ENCODE measurements at places on chromosomes 11 and 22.

- no peak for DNase-seq
These were observed 21.6 kb downstream of the ZFP91 start for GRCh38 chr11:58600510-58600909.

- no peak for DNase-seq
These were observed 38.2 kb downstream of the BRD1 start for GRCh38 chr22:49789289-49790141.

GRCh38 chr11:35891096-35891495 is 52.8 kb upstream of the LDLRAD3 start:
- DNase-seq, result no peak

GRCh38 chr11:132068556-132068955 is 698.1 kb downstream of the NTM start:
- no peak for DNase-seq

DNA sequence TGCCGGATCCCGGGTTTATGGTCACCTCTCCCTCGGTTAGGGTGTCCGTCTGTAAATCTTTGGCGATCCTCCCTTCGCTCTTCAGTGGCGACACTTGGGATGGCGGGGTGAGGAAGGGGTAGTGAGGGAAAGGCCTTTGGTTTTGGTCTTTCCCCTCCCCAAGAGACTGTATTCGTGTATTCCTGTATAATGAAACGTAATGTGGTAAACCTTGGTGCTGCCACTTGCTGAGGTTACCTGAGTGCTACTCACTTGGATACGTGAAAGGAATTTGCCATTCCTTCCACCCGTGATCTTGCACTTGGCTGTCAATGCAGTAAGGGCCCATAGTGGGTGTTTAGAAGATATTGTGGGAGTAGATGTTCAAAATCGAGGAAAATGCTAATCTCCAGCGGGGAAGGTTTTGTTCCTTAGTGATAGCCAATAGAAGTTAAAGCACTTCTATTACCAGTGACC is 578 bp upstream of the NUP160 start:
- DNase-seq, result no peak

DNA sequence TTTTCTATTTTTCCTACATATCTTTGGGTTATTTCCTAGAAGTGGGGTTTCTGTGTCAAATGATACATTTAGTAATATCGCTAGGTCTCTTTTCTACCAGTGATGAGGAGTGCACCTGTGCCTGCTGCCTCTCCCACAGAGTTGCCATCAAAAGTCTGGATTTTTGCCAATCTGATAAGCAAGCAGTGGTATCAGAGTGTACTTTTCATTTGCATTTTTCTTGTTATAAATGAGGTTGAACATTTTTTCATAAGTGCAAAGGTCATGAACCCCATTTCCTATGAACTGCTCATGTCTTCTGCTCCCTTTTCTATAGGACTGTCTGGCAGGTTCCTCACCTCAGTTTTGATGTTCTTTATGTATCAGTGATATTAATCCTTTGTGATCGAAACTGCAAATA is 1.7 kb downstream of the TRPM5 start:
- no peak for DNase-seq

GRCh38 chr11:119474682-119475596 is 52.0 kb upstream of the THY1 start:
- DNase-seq, result peak; percentile 82

GRCh38 chr11:86636275-86636674 is 36.1 kb downstream of the ME3 start:
- no peak for DNase-seq

DNA sequence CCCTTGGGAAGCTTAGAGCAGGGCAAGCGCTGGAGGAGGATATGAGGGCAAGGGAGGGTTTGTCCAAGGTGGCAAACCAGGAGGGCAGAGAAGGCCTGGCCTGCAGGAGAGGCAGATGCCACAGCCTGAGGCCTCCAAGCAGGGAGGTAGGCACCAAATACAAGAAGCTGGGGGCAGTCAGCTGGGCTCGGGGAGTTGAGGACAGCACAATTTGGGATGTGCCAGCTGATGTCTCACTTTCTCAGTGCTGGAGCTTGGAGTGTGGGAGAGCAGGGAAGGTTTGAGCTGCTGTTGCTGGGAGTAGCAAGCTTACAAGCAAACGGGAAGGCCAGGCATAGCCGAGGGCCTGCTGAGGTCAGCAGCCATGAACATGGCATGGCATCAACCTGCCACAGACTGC is 4.0 kb downstream of the ZDHHC24 start:
- DNase-seq, result no peak

GRCh38 chr11:132106096-132106982 is 735.9 kb downstream of the NTM start:
- no peak for DNase-seq

DNA sequence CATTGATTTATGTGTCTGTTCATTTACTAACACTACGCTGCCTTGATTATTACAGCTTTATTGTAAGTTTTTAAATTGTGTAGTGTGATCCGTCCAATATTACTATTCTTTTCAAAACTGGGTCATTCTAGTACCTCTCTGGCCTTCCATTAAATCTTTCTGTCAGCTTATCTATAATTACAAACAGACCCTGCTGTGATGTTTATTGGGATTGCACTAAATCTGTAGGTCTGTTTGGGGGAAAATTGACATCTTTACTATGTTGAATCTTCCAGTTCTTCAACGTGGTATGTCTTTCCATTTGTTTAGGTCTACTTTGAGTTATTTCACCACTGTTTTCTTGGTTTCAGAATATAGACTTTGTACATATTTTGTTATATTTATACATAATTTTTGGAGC is 15.6 kb downstream of the CABIN1 start:
- no peak for DNase-seq

GRCh38 chr11:47278769-47279168 is 8.8 kb downstream of the MADD start:
- DNase-seq, result no peak

GRCh38 chr22:45645150-45645525 is 26.5 kb upstream of the ATXN10 start:
- no peak for DNase-seq

- no peak for DNase-seq
These were observed 557.9 kb upstream of the CADM1 start for GRCh38 chr11:116062129-116062489.

GRCh38 chr22:41257696-41258095 is 17.0 kb upstream of the CHADL start:
- no peak for DNase-seq

DNA sequence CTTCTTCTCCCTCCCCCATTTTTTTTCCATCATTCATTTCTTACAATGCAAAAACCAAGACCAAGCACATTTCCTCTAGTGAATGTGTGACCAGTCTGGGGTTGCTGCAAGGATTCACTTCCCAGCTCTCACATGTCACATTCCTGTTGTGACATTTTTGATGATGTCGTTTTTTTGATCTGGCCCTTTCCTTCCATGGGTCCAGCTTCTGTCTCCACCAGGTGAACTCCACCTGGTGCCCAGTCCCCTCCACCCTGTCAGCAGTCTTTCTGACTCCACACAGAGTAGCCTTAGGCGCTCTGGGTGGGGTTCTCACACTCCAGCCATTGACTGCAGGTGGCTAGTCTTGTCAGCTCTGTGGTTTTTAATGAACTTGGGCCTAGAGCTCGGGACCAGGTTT is 15.6 kb downstream of the PANX1 start:
- DNase-seq, result no peak

DNA sequence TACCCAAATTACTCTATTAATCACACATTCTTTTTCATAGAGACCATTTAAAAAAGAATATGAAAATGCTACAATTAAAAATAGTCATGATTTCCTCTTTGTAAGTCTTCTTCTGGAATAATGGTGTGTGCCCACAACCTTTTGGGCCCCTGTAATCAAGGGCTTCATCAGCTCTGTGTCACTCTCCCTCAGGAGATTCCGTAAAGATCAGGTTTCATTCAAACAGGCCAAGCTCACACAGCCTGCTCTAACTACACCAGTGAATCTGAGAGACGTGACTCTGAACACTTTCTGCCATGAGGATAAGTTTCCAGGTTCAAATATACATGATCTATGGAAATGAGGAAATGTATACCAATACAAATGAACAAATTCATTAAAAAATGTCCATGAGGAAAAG is 9.5 kb downstream of the DRICH1 start:
- no peak for DNase-seq

GRCh38 chr22:23565915-23566704 is 14.0 kb downstream of the IGLL1 start:
- peak; percentile 57 for DNase-seq

GRCh38 chr11:26761361-26761809 is 39.5 kb upstream of the SLC5A12 start:
- peak; percentile 49 for DNase-seq

GRCh38 chr11:14320020-14320419 is 39.0 kb downstream of the RRAS2 start:
- DNase-seq, result no peak

GRCh38 chr11:6623391-6624363 is 4.5 kb upstream of the TPP1 start:
- no peak for DNase-seq

- no peak for DNase-seq
These were observed 104.9 kb downstream of the ADAMTS15 start for GRCh38 chr11:130553306-130553705.

- no peak for DNase-seq
These were observed 111.1 kb downstream of the MED15 start for GRCh38 chr22:20618488-20618887.

- DNase-seq, result no peak
These were observed 21.8 kb downstream of the PRR5 start for GRCh38 chr22:44723801-44724200.

DNA sequence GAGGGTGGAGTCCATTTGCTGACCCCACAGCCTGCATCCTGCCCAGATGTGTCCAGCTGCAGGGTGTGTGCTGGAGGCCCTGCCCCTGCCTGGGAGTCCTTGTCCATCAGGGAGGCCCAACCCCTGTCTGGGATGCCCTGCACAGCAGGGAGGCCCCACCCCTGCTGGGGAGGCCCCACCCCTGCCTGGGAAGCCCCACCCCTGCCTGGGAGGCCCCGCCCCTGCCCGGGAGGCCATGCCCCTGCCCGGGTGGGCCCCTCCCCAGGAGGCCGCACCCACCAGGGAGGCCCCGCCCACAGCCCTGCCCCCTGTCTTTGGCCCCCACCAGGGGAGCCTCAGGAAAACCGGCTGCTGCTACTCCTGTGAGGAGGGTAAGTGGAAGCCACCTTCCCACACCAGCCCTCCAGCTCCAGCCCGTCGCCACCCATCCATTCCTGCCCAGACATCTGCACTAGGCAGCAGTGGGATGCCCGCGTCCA is 37.2 kb downstream of the MUC5B start:
- DNase-seq, result no peak

GRCh38 chr11:57214494-57214893 is 22.6 kb downstream of the APLNR start:
- DNase-seq, result no peak

DNA sequence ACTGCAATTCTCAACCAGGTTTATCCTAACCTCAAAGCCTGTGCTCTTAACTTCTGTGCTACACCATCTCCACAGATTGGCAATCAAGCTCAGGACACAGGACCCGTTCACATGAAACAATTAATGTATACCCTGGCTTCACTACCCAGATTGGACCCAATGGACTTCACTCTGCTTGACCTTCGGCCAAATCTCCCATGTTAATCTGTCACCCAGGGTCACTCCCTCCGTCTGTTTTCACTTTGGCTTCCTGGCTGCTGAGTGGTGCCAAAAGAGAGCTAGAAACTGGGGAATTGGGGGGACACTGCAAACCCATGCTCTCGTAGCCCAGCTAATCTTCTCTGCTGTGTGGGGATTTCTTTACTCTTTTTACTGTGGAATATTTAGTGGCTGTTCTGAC is 216.1 kb upstream of the ZC3H12C start:
- no peak for DNase-seq

- DNase-seq, result no peak
These were observed 655.7 kb downstream of the METTL15 start for GRCh38 chr11:28763876-28764275.

- DNase-seq, result no peak
These were observed 11.3 kb downstream of the SHANK2 start for GRCh38 chr11:71240865-71241691.

DNA sequence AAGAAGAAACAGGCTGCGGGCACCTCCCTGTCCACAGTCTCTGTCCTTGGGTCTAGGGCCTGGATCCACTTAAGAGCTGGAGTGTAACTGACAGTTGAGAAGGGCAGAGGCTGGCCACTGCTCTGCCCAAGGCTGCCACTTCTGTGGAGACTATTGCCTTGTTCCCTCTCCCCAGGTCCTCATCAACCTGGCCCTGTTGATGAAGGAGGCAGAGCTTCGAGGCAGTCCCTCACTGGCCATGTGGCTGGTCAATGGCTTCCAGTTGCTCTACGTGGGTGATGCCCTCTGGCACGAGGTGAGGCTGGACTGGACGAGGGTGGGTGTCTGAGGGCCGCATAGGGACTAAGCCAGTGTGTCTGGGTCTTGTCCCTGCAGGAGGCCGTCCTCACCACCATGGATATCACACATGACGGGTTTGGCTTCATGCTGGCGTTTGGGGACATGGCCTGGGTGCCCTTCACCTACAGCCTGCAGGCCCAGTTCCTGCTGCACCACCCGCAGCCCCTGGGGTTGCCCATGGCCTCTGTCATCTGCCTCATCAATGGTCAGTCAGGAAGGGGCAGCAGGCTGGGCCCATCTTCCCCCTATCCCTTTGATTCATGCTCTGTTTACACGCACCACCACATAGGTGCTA is 2.8 kb downstream of the ZNHIT2 start:
- no peak for DNase-seq

DNA sequence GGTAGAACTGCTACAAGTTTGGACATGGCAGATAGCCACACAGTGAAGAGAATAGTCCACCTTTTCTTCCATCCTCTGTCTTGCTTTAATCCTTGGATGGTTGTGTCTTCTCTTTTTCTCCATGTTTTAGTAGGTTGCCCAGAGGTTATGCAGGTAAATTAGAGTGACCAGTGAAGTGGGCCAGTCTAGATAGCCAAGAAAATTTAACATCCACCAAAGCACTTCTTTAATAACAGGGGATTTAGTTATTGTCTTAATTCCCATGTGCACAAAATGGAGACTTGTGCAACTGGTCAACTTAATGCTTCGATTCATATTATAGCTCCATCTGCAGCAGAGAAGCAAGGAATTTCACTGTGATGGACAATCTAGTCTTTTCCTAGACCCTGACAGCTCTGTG is 58.8 kb upstream of the RCN1 start:
- DNase-seq, result no peak

DNA sequence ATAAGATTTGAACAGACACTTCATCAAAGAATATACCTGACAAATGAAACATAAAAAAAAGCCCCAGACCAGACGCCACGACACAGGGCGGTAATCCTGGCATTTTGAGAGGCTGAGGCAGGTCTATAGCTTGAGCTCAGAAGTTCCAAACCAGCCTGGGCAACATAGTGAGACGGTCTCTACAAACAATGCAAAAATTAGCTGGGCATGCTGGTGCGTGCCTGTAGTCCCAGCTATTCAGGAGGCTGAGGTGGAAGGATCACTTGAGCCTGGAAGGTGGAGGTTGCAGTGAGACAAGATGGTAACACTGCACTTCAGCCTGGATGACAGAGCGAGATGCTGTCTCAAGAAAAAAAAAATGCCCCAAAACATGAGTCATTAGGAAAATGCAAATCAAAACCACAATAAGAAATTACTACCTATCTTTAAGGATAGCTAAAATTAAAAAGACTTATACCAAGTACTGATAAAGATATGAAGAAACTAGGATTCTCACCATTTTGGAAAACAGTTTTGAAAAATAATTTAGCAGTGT is 91.7 kb upstream of the GRAMD1B start:
- no peak for DNase-seq

GRCh38 chr22:46192210-46192993 is 42.1 kb downstream of the PPARA start:
- no peak for DNase-seq

Measured in D341Med (cell line).